ENCODE measurements at places on chromosomes 3 and 15. TPM values are rescaled to one million over a fixed set of nuclear protein-coding genes. Genes with fewer than 3 reads are reported as not detected.

RHOV gene
- total RNA-seq, result not detected

LARP6 gene
- 19.3 TPM for total RNA-seq

RLBP1 gene
- 1.3 TPM for total RNA-seq

RGMA gene
- total RNA-seq, result 85.1 TPM

RBP2 gene
- total RNA-seq, result not detected

- DNase-seq, result no peak
Measured at GRCh38 chr3:127525373-127525772, 65.2 kb downstream of the TPRA1 start.

SLC28A1 gene
- total RNA-seq, result not detected

SCN11A gene
- 0.81 TPM for total RNA-seq

RAB6B gene
- total RNA-seq, result 7.7 TPM

DNA sequence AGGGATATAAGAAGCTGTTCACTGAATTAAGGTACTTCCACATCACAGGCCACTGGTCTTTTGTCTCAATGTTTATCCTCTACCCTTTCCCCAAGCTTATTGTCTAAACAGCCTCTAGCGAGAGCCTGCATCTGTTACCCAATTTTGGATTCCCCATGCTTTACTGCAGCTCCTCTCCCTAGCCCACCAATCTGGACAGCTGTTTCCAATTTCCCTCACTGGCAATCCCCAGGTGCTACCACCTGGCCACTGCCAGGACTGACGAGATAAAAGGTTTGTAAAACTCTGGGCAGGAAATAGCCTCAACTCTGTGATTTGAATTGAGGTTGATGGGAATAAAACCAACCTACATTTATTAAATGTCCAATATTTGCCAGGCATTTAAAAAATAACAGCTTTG is 58.0 kb upstream of the TEX9 start:
- DNase-seq, result peak; percentile 53

DNA sequence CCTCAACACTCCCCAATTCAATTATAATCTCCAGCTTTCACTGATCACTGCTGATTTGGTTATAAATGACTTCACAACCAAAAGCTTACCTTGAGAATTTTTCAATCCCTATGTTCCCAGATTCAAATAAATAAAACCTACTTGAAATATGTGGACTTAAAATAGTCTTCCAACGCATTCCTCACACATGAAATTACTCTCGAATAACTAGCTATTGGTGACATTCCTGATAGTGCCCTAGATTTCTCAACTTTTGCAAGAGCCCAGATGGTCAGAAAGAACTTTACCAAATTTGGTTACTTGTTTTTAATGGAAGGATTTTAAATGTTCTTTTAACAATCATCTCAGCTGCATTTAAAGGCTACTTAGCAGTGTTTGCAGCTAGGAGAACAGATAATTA is 605.5 kb downstream of the FHIT start:
- no peak for DNase-seq

All from neural progenitor cell (in vitro differentiated cells).